ENCODE measurements at places on chromosomes 11 and 22. TPM values are rescaled to one million over a fixed set of nuclear protein-coding genes. Genes with fewer than 3 reads are reported as not detected.

The ATF4 gene
- 333 TPM for total RNA-seq

The GGTLC3 gene
- total RNA-seq = not detected

The PHLDA2 gene
- total RNA-seq = 0.96 TPM

The FZD4 gene
- total RNA-seq = not detected

The MFRP gene
- total RNA-seq = not detected

The CLTCL1 gene
- total RNA-seq = 1.0 TPM

The TMEM132A gene
- not detected for total RNA-seq

The SLC29A2 gene
- total RNA-seq = 5.4 TPM

The IGSF22 gene
- 2.0 TPM for total RNA-seq

The SERHL2 gene
- 0.34 TPM for total RNA-seq

The MUC5AC gene
- not detected for total RNA-seq

The LRP4 gene
- total RNA-seq = not detected

The C11orf86 gene
- not detected for total RNA-seq

The CD248 gene
- total RNA-seq = not detected

The RTL10 gene
- 12.4 TPM for total RNA-seq
